ENCODE measurements at places on chromosomes 1 and 21.

DNA sequence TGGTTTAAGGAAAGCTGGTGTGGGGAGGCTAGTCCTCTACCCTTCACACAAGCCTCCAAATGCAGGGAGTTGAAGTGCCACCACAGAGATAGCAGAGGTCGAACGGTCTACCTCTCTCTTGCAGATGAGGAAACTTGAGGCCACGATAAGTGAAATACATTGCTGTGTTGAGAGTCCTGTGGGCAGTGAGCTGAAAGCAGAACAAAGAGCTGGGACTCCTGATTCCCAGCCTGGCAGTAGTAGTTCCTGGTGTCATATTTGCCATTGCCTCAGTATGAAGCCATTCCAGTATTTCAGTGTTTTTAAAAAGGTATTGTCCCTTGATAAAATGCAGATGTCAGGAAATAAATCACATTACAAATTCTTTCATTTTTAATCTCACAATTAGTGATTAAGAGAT, 28.6 kb downstream of the AK4 start:
- no peak overlapping the region for H3K4me3 ChIP-seq
- H3K36me3 ChIP-seq, result no peaks in the 10 kb centered on the region
- H3K4me1 ChIP-seq, result no peaks in the 10 kb centered on the region
- no peak for DNase-seq
- H3K27me3 ChIP-seq, result no peaks in the 10 kb centered on the region
- H3K27ac ChIP-seq, result no peak overlapping the region

GRCh38 chr1:65266476-65266875, 42.9 kb upstream of the DNAJC6 start:
- H3K36me3 ChIP-seq, result no peaks in the 10 kb centered on the region
- H3K27me3 ChIP-seq, result peaks cover 27% of the 10 kb centered on the region
- H3K27ac ChIP-seq, result peak overlapping the region; percentile 51
- peaks cover 19% of the 10 kb centered on the region for H3K4me1 ChIP-seq

GRCh38 chr1:208524376-208524775, 280.2 kb upstream of the PLXNA2 start:
- no peak overlapping the region for H3K27ac ChIP-seq
- H3K27me3 ChIP-seq, result peaks cover 10% of the 10 kb centered on the region
- no peaks in the 10 kb centered on the region for H3K36me3 ChIP-seq
- DNase-seq, result no peak

DNA sequence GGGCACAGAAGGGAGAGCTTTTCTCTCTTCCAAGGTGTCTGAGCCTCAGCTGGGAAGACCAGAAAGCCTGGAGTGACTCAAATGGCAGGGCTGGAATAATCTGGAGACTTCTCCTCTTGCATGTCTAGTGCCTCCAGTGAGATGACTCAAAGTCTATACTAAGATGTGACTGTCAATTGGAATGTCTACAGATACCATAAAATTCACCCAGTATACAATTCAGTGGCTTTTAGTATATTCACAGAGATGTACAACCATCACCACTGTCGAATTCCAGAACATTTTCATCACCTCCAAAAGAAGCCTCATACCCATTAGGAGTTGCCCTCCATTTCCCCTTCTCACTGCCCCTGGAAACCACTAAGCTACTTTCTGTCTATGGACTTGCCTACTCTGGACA, 47.9 kb upstream of the CNN3 start:
- H3K4me3 ChIP-seq, result no peak overlapping the region
- H3K36me3 ChIP-seq, result no peaks in the 10 kb centered on the region
- H3K27me3 ChIP-seq, result no peaks in the 10 kb centered on the region
- no peak for DNase-seq

DNA sequence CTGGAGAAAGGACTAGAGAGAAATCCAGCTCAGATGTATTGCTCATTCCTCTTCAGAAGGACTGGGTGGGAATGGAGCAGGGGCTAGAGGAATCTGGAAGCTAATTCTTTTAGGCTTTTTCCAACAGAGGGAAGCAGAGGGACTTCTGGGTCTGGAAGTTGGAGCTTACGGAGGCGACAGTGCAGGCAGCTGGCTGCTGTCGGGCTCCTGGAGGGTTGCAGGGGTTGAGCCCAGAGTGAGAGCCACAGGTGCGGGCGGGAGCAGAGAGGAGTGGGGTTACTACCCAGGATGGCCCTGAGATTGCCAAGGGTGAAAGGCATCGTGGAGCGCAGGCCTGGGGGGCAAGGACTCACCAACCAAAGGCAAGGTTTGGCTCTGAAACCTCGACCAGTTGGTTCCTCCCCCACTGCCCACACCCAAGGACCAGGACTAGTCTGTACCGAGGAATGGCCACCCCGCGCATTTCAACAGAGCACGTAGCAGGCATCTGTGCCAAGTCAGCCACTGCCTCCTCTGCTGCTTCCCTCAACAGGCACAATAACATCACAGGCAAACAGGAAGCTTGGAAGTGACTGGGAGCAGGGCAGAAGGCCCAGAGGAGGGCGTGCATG, 22.7 kb upstream of the EDN2 start:
- H3K36me3 ChIP-seq, result peaks cover 16% of the 10 kb centered on the region
- no peak for DNase-seq
- H3K4me1 ChIP-seq, result peaks cover 10% of the 10 kb centered on the region
- no peaks in the 10 kb centered on the region for H3K27me3 ChIP-seq
- no peak overlapping the region for H3K4me3 ChIP-seq

- no peak overlapping the region for H3K4me3 ChIP-seq
- no peak overlapping the region for H3K27ac ChIP-seq
- H3K4me1 ChIP-seq, result peaks cover 3% of the 10 kb centered on the region
- H3K36me3 ChIP-seq, result no peaks in the 10 kb centered on the region
- peaks cover 7% of the 10 kb centered on the region for H3K27me3 ChIP-seq
- DNase-seq, result no peak
Measured at GRCh38 chr1:1947493-1947892, 28.4 kb upstream of the TMEM52 start.

DNA sequence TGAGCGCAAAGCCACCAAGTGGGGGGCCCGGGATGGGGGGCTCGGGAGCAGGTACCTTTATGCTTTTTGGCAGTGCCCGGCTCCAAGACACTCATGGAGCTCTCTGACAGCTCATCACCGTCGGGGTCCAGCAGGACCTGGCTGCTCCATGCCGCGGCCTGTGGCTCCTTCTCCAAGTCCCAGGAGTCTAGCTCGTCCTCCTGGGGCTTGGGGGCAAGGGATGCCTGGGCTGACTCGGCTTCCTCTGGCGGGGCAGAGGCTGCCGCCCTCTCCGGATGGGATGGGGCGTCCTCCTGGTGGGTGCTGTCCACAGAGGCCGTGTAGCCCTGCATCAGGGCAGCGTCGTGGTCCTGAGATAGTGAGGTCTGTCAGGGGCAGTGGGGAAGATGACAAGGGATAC, 19.9 kb upstream of the PRDM15 start:
- H3K36me3 ChIP-seq, result peaks cover 18% of the 10 kb centered on the region
- H3K4me1 ChIP-seq, result peaks cover 40% of the 10 kb centered on the region
- no peak for DNase-seq
- peak overlapping the region; percentile 84 for H3K27ac ChIP-seq
- H3K27me3 ChIP-seq, result no peaks in the 10 kb centered on the region

GRCh38 chr1:16119926-16120325, 35.9 kb downstream of the EPHA2 start:
- H3K4me3 ChIP-seq, result no peak overlapping the region
- H3K27me3 ChIP-seq, result no peaks in the 10 kb centered on the region
